ENCODE measurements at places on chromosomes 13 and 19.

- peak; percentile 88 for DNase-seq
Observed at GRCh38 chr19:41951686-41952172, 7.4 kb downstream of the RABAC1 start.

- DNase-seq: no peak
Observed at GRCh38 chr13:34039678-34040077, 221.7 kb downstream of the RFC3 start.

DNA sequence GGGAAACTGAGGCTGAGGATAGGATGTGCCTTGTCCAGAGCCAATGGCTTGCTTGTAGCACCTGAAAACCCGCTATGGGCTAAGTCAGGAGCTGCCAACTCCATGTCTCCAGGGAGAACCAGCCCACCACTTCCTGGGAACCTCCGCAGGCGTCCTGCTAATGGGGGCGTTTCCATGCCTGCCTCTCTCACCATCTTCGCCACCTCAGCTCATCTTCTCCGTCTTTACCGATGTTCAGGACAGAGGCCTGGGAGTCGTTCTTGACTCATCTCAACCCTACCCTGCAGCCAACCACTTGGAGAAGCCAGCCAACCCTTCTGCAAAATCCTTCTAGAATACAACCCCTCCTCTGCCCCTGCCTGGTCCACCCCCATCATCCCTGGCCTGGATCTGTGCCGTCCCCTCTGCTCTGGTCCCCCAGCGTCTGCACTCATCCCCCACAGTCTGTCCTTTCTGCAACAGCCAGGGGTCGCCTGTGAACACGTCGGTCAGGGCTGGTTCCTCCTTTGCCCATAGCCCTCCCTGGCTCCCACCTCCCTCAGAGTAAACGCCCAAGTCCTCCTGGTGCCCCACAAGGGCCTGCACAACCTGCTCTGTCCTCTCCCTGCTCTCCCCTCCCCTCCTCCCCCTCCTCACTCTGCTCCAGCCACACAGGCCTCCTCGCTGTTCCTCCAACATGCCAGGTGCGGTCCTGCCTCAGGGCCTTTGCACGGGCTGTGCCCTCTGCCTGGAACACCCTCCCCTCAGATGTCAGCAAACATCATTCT lies 31.0 kb downstream of the PTPRS start:
- no peak for DNase-seq

GRCh38 chr19:36245210-36246005 lies 30.5 kb downstream of the ZNF146 start:
- no peak for DNase-seq

DNA sequence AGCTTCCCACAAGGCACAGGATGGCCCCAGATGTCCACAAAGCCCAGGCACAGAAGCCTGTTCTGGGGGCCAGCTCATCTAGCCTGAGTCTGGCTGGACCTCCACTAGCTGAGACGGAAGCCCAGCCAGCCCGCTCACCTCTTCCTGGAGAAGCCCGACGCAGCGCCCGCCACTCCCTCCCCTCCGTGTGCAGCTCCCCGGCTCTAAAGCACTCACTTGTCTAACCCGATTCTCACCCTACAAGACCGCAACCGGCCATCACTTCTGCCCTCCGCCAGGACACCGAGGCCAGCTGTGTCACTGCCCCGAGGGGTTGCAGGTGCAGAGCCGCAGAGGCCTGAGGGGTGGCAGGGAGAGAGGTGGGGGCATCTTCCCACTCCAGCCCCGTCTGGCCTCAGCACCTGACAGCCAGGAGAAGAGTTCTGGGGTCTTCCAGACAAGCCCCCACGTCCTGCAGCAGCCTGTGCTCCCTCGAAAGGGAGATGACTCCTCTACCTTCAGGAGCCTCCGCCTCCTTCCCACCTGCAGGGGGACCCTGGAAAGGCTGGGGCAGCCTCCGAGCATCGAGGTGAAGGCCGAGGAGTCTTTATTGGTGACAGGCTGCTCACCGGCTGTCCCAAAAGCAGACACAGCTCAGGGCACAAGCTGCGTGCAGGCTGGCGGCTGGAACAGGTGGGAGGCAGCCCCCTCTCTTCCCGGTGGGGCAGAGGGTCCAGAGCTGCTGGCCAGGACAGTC lies 5.9 kb upstream of the DIRAS1 start:
- DNase-seq: no peak

- no peak for DNase-seq
Observed at GRCh38 chr13:30172593-30173302, 134.6 kb downstream of the KATNAL1 start.

- DNase-seq: no peak
Observed at GRCh38 chr13:43877766-43878165, 1.8 kb downstream of the CCDC122 start.

GRCh38 chr19:43784241-43784980 lies 3.6 kb upstream of the KCNN4 start:
- peak; percentile 78 for DNase-seq

DNA sequence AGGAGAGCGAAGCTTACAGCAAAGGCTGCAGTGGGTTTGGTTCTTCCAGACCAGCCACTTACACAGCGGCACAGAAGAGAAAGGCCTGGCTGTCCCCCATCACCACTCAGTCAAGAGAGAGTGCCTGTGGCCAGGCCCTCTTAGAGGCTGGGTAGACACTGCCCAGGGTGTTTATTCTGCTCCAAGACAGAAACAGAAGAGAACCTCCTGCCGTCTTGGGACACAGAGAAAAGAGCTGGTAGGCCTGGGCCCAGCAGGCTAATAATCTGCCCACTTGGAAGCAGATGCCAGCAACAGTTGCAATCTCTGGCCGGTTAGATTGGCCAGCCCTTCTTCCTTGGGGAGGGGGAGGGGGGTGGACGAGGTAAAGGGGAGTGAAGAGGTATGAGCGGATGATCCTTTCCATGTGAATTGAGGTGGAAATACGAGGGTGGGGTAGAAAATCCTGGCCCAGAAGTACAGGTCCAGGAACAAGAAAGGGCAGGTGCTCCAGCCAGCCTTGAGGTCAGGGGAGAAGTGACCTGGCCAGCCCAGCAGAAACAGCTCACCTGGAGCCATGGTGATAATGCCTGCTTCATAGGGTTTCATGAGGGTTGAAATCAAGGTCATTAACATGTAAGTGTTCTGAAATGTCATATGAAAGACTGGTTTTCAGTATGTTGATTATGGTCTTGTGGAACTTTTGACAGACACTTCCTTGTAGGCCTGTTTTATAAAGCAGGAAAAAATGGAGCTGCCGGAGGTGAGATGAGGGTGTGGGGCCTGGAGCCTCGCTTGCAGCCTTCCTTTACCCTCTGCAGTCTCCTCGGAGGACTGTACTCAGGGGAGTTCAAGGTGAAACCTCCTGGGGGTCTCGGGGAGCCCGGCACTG lies 116.9 kb downstream of the SIPA1L3 start:
- DNase-seq: no peak

- no peak for DNase-seq
Observed at GRCh38 chr19:39558624-39559117, 18.7 kb upstream of the EID2 start.

DNA sequence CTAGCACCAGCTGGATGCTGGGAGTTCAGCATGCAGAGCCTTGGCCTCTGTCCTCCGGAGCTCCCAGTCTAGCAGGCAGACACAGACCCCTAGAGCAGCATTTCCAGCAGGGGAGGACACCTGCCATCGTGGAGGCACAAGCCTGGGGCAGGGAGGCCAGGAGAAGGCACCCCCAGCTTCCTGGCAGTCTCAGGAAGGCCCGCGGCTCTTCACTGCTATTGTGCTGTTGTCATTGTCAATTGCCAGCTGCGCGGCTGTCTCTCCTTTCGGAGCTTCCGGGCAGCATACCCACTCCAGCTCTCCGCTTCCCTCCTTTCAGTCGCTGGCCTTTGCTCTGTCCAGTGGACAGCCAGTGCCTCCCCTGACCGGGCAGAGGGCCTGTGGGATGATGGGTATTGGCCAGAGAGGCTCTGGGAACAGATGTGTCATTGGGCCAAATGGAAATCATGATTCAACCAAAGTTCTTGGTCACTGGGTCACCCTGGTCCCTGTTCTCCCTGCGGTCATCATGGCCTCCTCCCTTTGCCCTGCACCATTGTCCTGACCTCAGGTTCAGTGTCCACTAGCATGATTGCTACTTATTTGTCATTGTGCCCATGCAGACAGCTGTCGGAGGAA lies 93.0 kb downstream of the SLC7A1 start:
- DNase-seq: no peak

- DNase-seq: no peak
Observed at GRCh38 chr19:13634658-13635057, 128.4 kb upstream of the CACNA1A start.

- no peak for DNase-seq
Observed at GRCh38 chr13:41561170-41561569, 103.8 kb downstream of the RGCC start.

DNA sequence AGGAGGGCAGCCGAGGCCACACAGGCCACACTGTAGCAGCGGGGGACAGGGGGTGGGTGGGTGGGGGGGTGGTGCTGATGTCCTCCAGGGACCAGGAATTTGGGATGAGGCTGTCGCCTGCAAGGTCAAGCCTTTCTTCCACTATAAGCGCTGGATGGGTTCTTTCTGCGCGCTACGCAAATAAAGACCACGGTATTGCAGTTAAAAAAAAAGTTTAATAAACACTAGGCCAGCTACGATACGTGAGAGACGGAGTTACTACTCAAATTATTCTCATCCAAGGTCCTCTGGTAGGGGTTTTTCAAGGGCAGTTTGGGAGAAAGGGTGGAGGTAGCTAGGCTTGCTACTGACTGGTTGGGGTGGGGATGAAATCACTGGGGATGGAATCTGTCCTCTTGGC lies 508 bp upstream of the ZNF44 start:
- no peak for DNase-seq

- DNase-seq: no peak
Observed at GRCh38 chr19:35211545-35212230, 16.9 kb downstream of the FAM187B start.

GRCh38 chr19:35161434-35161743 lies 6.9 kb downstream of the FXYD5 start:
- no peak for DNase-seq

DNA sequence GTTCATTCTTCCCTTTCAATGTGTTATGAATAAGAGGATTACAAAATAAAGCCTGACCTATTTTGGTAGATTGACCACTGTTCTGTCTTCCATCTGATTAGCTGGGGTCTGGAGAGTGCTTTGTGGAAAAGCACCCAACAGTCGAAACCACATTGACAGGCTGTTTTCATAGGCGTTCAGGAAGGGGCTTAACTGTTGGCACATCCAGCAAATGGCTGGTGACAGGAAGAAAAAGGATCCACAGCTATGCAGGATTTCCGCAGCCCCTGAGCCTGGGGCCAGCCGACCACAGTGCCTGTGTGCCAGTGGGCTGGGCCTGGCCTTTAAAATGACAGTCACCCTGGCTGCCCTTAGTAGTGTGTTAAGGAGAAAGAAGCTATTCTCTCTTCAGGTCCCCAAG lies 113.3 kb downstream of the SIPA1L3 start:
- no peak for DNase-seq

DNA sequence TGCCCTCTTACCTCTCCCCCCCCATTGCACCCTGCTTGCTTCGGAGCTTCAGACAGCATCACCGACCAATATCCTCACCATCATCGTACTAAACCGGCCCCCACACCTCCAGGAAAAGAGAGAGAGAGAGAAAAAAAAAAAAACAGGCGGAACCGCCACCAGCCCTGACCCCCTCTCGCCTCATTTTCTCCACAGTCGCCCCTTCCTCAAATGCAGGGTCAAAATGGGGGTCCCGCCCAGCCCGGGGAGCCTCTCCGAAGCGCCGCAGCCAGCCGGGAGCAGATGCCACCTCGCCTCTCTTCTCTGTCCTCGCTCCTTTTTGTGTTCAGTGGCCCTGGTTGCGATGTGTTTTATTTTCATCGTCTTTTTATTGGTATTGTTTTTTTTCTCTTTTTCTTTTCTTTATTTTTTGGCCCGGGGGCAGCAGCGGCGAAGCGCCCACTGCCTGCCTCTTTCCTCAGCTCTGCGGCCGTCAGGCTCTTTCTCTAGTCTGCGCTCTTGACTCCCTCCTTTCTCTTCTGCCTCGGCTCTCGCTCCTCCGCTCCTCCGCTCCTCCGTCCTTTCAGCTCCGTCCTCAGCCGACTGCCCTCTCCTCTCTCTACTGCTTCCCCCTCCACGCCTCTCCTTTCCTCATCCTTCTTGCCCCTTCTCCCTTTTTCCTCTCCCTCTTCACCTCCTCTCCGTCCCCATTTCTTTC lies 41.4 kb downstream of the DEDD2 start:
- peak; percentile 43 for DNase-seq

DNA sequence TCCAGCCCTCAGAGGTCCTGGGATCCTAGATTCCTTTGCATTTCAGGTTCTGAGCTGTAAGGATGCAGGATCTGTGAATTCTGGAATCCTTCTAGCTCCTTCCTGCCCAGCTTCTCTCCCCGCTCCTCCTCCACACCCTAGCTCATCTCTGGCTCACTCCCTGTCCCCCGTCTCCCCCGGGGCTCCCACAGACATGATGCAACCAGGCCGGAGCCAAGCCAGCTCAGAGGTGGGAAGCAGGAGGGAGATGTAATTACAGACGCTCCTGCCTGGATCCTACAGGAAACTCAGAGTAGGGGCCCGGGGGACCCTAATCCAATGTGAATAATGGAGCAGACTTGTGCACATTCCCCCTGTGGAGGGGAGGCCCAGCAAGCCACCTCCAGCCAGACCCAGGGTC lies 4.5 kb downstream of the GNG8 start:
- DNase-seq: peak; percentile 43

- no peak for DNase-seq
Observed at GRCh38 chr19:58212336-58213074, 16.2 kb upstream of the ZNF544 start.

DNA sequence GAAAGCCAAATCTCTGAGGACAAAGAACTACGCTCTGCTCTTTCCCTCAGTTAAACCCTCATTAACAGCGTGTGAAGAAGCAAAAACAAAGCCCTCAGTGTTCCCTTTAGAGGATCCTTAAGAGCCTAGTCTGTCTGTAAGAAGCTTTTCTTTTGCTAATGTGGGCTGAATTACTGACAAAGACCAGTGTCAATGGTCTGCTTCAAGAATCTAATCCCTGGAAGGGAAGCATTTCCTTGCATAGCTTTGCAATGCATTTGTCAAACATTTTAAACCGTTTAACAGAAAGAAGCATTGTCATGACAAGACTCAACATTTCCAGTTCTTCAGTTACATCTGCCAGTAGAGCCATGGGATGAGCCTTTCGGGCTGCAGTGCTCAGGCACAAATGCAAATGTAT lies 64.9 kb downstream of the EDNRB start:
- DNase-seq: no peak

GRCh38 chr13:80753866-80754265 lies 412.9 kb upstream of the SPRY2 start:
- no peak for DNase-seq

DNA sequence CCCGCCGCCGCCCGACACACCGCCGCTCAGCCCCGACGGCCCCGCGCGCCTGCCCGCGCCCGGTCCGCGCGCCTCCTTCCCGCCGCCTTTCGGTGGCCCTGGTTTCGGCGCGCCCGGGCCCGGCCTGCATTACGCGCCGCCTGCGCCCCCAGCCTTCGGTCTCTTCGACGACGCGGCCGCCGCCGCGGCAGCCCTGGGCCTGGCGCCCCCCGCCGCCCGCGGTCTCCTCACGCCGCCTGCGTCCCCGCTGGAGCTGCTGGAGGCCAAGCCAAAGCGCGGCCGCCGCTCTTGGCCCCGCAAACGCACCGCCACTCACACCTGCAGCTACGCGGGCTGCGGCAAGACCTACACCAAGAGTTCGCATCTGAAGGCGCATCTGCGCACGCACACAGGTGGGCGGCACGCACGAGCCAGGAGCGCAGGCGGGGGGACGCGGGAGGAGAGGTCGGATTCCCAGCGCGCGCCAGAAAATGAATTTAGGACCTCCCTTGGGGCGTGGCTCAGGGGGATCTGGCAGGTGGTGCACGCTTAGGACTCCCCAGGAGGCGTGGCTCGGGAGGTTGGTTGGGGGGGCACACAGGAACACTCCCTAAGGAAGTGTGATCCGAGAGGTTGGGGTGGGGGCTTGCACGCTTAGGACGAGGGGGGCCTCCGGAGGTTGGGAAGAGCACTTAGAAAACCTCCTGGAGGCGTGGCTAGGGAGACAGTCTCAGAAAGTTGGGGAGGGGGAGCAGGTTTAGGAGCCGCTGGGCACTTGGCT lies 1.2 kb downstream of the KLF2 start:
- DNase-seq: peak; percentile 57

Data from HTR-8/SVneo (cell line).